ENCODE measurements at places on chromosomes 16 and 17.

- DNase-seq = no peak
These were observed 26.8 kb upstream of the DLX3 start for GRCh38 chr17:50021681-50022370.

- DNase-seq = no peak
These were observed 2.3 kb upstream of the PPP1R9B start for GRCh38 chr17:50152736-50153135.

- no peak for DNase-seq
These were observed 63.8 kb upstream of the RCVRN start for GRCh38 chr17:9968881-9969280.

- peak; percentile 82 for DNase-seq
These were observed 85.6 kb downstream of the TTC19 start for GRCh38 chr17:16085066-16085699.

DNA sequence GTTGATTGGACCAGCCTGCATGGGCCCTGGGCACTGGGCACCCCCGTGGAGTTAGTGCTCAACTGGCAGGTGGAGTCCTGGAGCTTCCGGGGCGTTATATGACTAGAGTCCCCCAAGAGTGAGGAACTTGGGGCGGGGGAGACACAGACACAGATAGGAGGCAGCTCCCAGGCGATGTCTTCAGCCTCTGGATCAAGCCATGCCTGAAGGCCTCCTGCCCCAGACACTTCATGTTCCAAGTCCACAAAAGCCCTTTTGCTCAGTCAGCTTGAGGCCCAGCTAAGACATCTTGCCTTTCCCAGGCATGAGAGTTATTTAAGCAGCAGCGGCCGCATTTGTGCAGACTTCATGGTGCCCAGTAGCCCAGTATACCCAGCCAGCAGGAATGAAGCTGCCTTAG is 136.6 kb upstream of the CIBAR2 start:
- no peak for DNase-seq

DNA sequence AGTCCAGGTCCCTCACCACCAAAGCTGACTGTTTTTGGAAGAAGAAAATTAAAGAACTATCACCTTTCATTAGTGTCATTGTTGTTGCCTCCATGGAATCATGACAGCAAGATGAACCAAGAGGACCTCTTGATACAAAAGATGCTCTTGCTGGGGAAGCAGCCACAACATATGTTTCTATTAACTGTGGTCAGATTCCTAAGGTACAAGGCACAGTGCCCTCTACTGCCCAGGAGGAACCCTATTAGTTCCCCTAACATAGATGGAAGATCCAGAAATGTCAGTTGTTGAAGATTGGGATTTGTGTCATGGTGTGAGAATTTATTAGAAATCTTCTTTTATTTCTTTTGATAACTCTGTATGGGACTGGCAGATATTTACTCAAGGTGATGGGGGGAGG is 188.2 kb upstream of the ANKFN1 start:
- DNase-seq = no peak

DNA sequence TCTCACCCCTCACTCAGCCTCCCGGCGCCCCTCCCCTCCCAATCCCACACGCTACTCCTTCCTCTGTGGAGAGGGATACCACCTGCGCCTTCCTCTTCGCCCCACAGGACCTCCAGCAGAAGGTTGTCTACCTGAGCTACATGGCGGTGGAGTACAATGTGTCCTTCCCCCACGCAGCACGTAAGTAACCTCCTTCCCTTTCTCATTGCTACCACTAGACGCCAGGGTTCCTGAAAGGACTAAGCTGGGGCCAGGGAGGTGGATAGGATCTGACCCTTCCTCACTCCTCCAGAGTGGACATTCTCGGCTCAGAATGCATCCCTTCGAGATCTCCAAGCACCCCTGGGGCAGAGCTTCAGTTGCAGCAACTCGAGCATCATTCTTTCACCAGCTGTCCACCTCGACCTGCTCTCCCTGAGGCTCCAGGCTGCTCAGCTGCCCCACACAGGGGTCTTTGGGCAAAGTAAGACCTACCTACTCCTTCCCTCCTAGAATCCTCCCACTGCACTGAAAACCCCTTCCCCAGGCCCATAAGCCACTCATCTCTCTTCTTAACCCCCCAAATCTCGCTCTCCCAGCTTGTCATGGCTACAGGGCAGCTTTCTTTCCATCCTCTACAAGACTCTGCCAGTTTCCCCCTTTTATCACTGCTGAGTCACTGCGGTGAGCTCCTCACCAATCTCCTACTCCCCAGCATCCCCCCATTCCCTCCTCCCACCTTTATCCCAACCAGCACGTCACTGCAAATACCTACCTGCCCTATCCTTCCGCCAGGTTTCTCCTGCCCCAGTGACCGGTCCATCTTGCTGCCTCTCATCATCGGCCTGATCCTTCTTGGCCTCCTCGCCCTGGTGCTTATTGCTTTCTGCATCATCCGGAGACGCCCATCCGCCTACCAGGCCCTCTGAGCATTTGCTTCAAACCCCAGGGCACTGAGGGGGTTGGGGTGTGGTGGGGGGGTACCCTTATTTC is 1.5 kb downstream of the CD68 start:
- no peak for DNase-seq

GRCh38 chr16:70158261-70158939 is 15.2 kb upstream of the CLEC18C start:
- no peak for DNase-seq

GRCh38 chr16:84115919-84116719 is 623 bp downstream of the MBTPS1 start:
- no peak for DNase-seq

- peak; percentile 64 for DNase-seq
These were observed 428 bp upstream of the SALL1 start for GRCh38 chr16:51151435-51151960.
